CD14-positive monocyte (primary cell): ENCODE measurements at places on chromosomes 2 and 18.

DNA sequence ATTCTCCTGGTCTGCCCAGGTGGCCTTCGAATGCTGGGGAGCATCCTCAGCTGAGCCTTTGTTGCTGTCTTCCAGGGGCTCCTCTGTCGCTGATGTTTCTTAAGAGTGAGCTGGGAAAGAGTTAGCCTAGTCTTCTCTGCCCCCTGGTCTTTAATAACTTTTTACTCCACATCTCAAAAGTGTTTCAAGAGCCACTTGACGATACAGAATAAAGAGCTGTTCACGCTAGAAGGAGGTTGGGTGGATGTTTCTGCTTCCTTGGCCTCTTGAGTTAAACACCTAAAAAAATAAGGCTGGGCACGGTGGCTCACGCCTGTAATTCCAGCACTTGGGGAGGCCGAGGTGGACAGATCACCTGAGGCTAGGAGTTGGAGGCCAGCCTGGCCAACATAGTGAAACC is 2.8 kb upstream of the BUB1 start:
- no peak for DNase-seq

GRCh38 chr2:8202132-8202531 is 479.7 kb upstream of the ID2 start:
- DNase-seq, result no peak

DNA sequence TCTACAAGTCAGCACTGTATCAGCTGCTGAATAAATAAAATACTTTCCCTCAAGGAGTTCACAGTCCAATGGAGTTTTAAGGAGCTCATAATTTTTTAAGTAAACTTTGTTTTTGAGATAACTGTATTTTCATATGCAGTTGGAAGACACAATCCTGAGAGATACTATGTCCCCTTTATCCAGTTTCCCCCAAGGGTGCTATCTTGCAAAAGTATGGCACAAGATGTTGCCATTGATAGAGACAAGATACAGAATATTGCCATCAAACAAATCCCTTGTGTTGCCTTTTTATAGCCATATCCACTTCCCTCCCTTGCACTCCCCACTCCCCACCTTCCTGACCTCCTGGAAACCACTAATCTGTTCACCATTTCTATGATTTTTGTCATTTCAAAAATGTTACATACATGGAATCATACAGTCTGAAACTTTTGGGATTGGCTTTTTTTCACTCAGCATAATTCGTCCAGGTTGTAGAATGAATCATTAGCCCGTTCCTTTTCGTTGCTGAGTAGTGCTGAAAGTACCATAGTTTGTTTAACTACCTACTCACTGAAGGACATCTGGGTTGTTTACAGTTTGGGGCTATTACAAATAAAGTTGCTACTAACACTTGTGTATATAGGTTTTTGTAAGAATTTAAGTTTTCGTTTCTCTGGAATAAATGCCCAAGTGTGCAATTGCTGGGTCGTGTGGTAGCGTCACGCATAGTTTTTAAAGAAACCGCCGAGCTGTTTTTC is 30.2 kb upstream of the SERTAD2 start:
- DNase-seq, result no peak

DNA sequence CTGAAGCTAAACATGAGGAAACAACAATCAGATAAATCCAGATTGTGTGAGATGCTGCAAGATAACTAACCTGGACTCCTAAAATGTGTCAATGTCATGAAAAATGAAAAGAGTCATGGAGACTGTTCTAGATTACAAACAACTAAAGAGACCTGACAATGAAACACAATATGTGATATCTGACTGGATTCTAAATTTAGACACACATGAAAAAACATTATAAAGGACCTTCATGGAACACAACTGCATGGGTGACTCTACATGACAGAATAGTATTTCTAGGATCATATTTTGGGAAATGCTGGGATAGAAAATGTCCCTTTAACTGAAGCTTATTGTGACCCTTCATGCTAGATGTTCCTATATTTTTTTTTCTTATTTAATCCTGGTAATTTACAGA is 18.5 kb upstream of the SPTBN1 start:
- DNase-seq, result no peak

DNA sequence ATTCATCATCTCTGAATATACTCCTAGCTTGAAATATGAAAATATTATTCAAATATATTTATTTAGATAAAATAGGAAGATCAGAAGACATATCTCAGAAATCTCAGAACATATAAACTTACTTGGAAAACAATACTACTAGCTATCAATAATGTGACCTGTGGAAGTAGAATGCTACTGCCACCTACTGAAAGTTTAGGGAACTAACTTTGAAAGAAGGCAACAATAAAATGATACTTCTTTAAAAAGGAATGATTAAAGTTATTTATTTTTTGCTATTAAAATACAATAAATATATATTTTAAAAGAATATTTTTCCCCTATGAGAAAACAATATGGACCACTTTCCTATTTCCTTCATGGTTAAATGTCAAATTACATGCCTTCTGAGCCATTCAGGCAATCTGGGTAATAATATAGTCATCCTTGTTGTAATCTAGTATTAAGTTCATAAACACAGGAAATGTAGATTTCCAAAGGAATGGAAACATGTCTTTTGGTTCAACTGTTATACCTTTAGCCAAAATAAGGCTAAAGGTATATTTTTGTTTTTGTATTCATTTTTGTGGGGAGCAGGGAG is 26.0 kb downstream of the ACADL start:
- DNase-seq, result peak; percentile 37

- no peak for DNase-seq
Measured at GRCh38 chr2:120180066-120180465, 43.1 kb downstream of the TMEM185B start.
